ENCODE measurements at places on chromosomes 1 and 21.

GRCh38 chr1:36154765-36155407 is 1.1 kb upstream of the MAP7D1 start:
- no peak for DNase-seq

DNA sequence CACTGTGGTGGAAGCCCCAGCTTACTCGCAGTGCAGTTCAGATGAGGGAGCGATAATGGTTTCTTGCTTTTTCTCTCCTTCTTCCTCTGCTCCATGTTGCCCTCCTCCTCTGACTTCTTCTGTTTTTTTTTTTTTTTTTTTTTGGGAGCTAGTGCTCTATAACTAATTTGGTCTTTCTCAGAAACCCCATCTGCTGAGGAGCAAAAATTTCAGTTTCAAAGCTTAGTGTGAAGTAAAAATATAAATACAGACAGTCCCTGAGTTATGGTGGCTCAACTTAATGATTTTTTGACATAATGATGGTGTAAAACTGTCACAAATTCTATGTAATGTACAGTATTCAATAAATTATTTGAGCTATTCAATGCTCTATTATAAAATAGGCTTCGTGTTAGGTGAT is 120.7 kb downstream of the TBX19 start:
- DNase-seq = no peak

GRCh38 chr1:67855444-67855843 is 22.2 kb upstream of the GNG12 start:
- no peak for DNase-seq

GRCh38 chr1:103525114-103525606 is 339 bp upstream of the RNPC3 start:
- DNase-seq = no peak

- no peak for DNase-seq
These were observed 362.2 kb upstream of the LYPLAL1 start for GRCh38 chr1:218811497-218811896.

DNA sequence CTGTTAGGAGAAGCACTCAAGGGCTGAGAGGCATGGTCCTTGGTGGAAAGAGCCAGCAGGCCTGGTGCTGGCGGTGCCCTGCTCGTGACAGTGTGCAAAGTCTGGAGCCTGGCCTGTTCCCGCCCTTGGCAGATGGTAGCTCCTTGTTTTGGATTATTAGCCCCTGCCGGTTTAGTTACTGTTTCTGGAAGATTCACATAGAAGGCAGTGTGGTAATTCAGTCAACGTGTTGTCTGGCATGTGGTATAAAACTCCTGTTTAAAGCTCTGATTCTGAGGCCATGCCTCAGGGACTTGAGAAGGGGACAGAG is 6.8 kb downstream of the PKNOX1 start:
- DNase-seq = no peak

- no peak for DNase-seq
These were observed 20.4 kb upstream of the FHAD1 start for GRCh38 chr1:15226388-15227255.

GRCh38 chr1:166918956-166919316 is 42.9 kb upstream of the TADA1 start:
- DNase-seq = no peak

DNA sequence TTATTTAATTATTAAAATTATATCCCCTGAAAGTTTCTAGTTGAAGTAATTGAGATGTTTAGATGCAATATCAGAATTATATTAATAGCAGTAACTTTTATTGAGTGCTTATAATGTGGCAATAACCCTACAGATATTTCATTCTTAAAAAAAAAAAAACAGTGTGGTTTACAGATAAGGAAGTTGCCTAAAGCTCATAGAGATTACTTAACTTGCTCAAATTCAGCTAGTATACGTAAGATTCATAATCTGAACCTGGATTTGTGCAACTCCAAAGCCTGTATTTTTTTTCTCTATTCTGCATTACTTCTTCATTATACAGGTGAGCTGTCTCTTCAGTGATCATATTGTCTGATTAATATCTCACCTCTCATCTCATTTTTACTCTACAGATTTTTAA is 156.0 kb upstream of the PTBP2 start:
- no peak for DNase-seq

DNA sequence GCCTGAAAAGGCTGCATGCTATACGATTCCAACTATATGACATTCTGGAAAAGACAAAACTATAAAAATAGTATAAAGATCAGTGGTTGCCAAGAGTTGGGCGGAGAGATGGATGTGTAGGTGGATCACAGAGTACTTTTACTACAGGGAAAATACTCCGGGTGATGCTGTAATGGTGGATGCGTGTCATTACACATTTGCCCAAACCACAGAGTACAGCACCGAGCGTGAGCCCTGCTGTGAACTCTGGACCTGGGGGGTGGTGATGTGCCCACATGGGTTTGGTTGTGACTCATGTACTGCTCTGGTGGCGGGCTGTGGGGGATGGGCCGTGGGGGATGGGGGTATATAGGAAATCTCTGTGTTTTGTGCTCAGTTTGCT is 162.7 kb upstream of the COL6A1 start:
- peak; percentile 21 for DNase-seq

GRCh38 chr1:21882721-21883415 is 54.2 kb downstream of the HSPG2 start:
- DNase-seq = no peak

GRCh38 chr1:111503585-111504060 is at the start of the genes ADORA3 and TMIGD3:
TSS of gene ADORA3 (minus strand) at chr1:111503633. CDS start at chr1:111503354, 279 bp downstream.
TSS of gene TMIGD3 (minus strand) at chr1:111503633. CDS start at chr1:111503354, 279 bp downstream.
- no peak for DNase-seq

DNA sequence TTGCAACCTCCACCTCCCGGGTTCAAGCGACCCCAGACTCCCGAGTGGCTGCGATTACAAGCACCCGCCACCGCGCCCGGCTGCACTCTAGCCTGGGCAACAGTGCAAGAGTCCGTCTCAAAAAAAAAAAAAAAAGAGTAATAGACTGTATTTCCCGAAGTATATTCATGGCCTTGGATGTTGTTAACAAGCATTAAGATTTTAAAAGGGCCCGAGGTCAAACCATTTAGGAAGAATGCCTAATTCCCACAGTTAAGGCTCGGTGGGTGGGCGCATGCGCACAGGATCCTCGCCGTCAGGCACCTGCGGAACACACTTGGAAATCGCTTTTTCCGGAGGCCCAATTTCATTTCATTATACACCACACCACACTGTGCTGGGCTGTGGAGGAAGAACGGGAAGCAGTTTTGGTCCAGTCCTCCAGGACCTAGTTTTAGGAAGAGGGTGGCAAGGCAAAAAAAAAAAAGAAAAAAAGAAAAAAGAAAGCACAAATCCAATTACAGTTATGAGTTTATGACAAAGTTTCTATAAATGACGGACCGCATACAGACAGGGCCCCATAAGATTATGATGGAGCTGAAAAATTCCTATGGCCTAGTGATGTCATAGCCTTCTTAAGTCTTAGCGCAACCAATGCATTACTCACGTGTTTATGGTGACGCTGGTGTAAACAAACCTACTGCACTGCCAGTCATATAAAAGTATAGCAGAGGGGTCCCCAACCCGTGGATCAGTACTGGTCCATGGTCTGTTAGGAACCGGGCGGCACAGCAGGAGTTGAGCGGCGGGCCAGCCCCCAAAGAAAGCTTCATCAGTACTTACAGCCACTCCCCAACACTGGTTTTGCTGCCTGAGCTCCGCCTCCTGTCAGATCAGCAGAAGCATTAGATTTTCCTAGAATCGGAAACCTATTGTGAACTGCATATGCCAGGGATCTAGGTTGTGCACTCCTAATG is 38.2 kb downstream of the H3-3A start:
- DNase-seq = no peak

- DNase-seq = no peak
These were observed 19.8 kb downstream of the RSBN1 start for GRCh38 chr1:113792471-113792870.

GRCh38 chr1:18485227-18485626 is 4.5 kb downstream of the KLHDC7A start:
- no peak for DNase-seq

GRCh38 chr1:90291431-90292216 is 296.7 kb downstream of the ZNF326 start:
- no peak for DNase-seq

- DNase-seq = no peak
These were observed 23.8 kb downstream of the SIM2 start for GRCh38 chr21:36722370-36723368.

GRCh38 chr21:36516281-36516680 is 36.4 kb upstream of the CLDN14 start:
- DNase-seq = no peak

DNA sequence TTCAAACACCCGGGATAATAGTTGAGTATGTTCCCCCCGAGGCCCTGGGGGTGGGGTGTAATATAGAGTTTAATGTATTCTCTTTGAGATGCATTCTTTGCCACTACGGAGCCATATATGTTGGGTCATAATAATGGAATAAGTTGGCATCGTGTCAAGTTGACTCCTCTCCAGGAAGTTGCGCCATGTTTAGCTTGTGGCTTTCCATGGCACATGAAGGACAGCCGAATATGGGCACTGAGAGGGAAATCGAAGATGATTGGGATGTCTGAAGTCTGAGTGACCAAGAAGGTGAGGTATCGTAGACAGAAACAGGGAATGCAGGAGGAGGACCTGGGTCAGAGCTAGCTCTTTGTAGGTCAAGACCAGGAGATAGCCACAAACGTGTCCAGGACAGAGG is 92.6 kb downstream of the PAX7 start:
- DNase-seq = no peak

DNA sequence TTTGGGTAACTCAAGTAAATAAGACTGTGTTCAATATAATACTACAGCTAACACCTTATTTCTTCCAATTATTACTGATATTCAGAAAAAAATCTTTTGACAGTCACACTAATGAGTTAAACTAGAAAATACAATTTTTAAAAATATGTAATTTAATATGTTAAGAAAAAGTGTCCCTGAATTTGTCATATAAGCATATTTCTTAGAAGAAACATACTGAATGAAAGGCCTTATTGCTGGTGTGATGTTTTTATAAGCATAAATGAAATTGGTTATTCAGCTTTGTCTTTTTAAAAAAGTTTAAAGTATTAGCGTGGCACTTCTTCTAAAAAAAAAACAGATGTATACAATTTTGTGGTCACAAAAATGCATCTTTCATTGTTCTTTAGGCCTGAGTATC is 267.3 kb downstream of the NEGR1 start:
- DNase-seq = no peak

DNA sequence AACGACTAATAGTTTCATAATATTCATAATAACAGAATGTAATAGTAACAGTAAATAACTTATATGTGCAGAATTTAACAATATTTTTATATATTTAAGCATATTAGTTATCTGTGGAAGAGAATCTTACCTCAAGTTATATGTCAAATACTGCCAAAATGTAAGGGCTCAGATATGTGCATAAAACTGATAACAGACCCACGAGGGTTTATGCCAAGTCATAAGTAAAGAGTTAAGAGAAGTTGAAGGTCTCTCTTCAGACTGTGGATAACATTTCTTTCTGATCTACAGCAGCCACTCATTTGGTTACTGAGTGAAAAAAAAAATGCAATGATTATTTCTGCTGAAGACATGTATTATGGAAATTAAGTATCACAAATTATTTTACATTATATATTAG is 1167.8 kb upstream of the NCAM2 start:
- DNase-seq = no peak

DNA sequence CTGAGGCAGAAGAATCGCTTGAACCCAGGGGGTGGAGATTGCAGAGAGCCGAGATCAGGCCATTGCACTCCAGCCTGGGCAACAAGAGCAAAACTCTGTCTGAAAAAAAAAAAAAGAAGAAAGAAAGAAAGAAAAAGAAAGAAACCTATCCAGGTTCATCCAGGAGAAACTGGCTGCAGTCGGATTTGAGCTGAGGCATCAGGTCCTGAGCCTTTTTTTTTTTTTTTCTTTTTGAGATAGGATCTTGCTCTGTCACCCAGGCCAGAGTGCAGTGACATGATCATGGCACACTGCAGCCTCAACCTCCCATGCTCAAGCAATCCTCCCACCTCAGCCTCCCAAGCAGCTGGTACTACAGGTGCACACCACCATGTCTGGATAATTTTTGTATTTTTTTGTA is 22.5 kb upstream of the LUZP1 start:
- DNase-seq = no peak

DNA sequence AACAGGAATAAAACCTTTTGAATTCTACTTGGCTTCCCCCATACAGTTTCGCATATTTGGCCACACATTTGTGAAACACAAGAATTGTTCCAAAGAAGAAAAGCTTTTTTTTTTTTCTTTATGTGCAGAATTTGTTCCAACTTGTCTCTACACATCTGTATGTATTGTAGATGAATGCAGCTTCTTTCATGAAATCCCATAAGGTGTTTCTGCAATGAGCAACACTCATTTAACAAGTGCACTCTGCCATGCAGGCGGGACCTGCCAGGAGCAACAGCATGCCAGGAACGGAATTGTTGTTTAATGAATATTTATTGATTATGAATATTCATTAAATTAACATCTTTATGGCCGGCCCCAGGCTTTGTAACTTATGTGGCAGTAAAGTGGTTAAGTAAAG is 1075.0 kb downstream of the TTLL7 start:
- DNase-seq = no peak

- no peak for DNase-seq
These were observed 252.9 kb upstream of the NR5A2 start for GRCh38 chr1:199774433-199775089.

GRCh38 chr1:30904191-30904961 is 4.2 kb downstream of the SDC3 start:
- no peak for DNase-seq

DNA sequence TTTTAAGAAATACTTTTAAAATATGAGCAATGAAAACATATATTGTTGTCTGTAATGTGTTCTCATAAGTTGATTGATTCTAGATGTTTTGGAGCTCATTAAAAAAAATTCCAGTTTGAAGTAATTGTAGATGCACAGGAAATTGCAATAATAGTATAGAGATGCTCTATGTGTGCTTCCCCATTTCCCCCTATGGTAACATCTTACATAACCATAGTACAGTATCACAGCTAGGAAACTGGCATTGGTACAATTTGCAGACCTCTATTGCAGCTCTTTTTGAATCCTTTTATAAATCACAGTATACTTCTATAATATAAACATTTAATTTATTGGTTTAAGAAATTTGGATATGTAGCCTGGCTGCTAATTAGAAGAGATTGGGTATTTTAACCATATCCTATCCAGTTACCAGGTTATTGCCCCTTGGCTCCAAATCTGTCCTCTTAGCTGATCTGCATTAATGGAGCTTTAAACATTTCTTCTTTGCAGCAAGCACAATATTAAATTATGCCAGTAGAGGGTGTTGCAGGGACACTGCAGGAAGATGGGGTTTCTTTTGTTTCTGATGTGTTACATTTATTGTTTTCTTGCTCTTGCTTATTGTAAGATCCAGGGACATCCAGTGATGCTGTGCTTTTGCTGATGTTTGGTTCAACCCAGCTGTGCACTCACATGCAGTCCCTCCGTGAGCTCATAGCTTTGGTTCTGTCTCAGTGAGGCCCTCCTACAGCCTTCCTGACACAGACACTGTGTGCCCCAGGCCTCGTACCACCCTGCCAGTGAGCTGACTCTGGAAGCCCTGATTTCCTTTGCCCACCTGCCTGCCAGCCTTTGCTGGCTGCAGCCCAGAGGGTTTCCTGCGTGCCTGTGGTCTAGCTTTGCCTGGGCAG is 103.3 kb downstream of the RABGAP1L start:
- no peak for DNase-seq

- no peak for DNase-seq
These were observed 221.3 kb downstream of the PBX1 start for GRCh38 chr1:164780111-164780812.

GRCh38 chr1:198107091-198107501 is 49.7 kb upstream of the NEK7 start:
- DNase-seq = no peak
